ENCODE measurements at places on chromosomes 1 and 21. TPM values are rescaled to one million over a fixed set of nuclear protein-coding genes. Genes with fewer than 3 reads are reported as not detected.

Gene HSD3B1
- total RNA-seq = not detected

- H3K36me3 ChIP-seq = peaks cover 3% of the 10 kb centered on the region
- H3K4me3 ChIP-seq = no peak overlapping the region
- H3K27me3 ChIP-seq = no peaks in the 10 kb centered on the region
Measured at GRCh38 chr1:58660105-58660504, 39.8 kb downstream of the MYSM1 start.

- peaks cover 7% of the 10 kb centered on the region for H3K4me1 ChIP-seq
- no peaks in the 10 kb centered on the region for H3K27me3 ChIP-seq
- no peak overlapping the region for H3K27ac ChIP-seq
Measured at GRCh38 chr1:15489052-15489736, 13.3 kb downstream of the CELA2B start.

Gene LIN28A
- total RNA-seq = not detected

Gene CFHR4
- total RNA-seq = not detected

GRCh38 chr1:82538876-82539275 is 738.1 kb downstream of the ADGRL2 start:
- no peaks in the 10 kb centered on the region for H3K36me3 ChIP-seq
- no peaks in the 10 kb centered on the region for H3K4me1 ChIP-seq
- H3K27ac ChIP-seq = no peak overlapping the region
- H3K4me3 ChIP-seq = no peak overlapping the region
- no peak for DNase-seq

GRCh38 chr1:158813164-158813563 is 18.0 kb upstream of the MNDA start:
- H3K36me3 ChIP-seq = no peaks in the 10 kb centered on the region
- H3K4me1 ChIP-seq = peaks cover 3% of the 10 kb centered on the region
- H3K27ac ChIP-seq = no peak overlapping the region
- H3K4me3 ChIP-seq = no peak overlapping the region
- H3K27me3 ChIP-seq = peaks cover 26% of the 10 kb centered on the region
- no peak for DNase-seq

Gene NR1I3
- total RNA-seq = not detected

- H3K4me1 ChIP-seq = peaks cover 28% of the 10 kb centered on the region
- no peak for DNase-seq
- no peaks in the 10 kb centered on the region for H3K36me3 ChIP-seq
- no peaks in the 10 kb centered on the region for H3K27me3 ChIP-seq
Measured at GRCh38 chr1:76103034-76103433, 28.5 kb downstream of the ST6GALNAC3 start.

Gene DEPDC1
- 18.0 TPM for total RNA-seq

DNA sequence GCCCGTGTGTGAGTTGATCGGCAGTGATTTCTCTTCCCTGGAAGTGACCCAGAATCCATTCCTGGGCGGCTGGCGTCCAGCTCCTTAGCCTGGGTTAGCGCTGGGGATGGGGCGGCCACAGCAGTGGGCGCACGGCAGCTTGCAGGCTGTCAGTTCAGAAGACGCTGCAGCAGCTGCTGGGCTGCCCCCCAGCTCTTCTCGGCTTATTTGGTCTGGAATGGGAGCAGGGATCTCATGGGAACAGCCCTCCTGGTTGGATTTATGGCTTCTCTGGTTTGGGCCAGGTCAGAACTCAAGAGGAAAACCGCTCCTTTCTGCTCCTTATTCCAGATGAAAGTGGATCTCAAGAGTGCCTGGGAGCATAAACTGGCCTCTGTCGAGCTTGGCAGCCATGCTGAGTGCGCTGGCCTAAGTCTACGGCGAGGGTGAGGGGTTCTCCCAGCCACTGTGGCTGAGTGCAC is 148.2 kb downstream of the PRDM16 start:
- no peaks in the 10 kb centered on the region for H3K4me1 ChIP-seq
- H3K36me3 ChIP-seq = no peaks in the 10 kb centered on the region
- no peak for DNase-seq
- H3K27me3 ChIP-seq = no peaks in the 10 kb centered on the region
- H3K27ac ChIP-seq = no peak overlapping the region
- no peak overlapping the region for H3K4me3 ChIP-seq

- H3K4me3 ChIP-seq = no peak overlapping the region
- no peaks in the 10 kb centered on the region for H3K36me3 ChIP-seq
- DNase-seq = no peak
- no peak overlapping the region for H3K27ac ChIP-seq
- no peaks in the 10 kb centered on the region for H3K27me3 ChIP-seq
- H3K4me1 ChIP-seq = no peaks in the 10 kb centered on the region
Measured at GRCh38 chr1:24020025-24020424, 39.9 kb upstream of the SRSF10 start.

- no peak for DNase-seq
- H3K4me3 ChIP-seq = no peak overlapping the region
- H3K27me3 ChIP-seq = no peaks in the 10 kb centered on the region
- no peaks in the 10 kb centered on the region for H3K4me1 ChIP-seq
Measured at GRCh38 chr21:44526096-44526997, 13.6 kb downstream of the KRTAP10-1 start.

- H3K4me3 ChIP-seq = no peak overlapping the region
- peaks cover 8% of the 10 kb centered on the region for H3K36me3 ChIP-seq
- peaks cover 18% of the 10 kb centered on the region for H3K4me1 ChIP-seq
- no peaks in the 10 kb centered on the region for H3K27me3 ChIP-seq
Measured at GRCh38 chr1:179996099-179996498, 41.5 kb downstream of the CEP350 start.

Gene FCGR3A
- 0.38 TPM for total RNA-seq

Gene SPRR4
- not detected for total RNA-seq

All from activated T-cell treated with anti-CD3 and anti-CD28 coated beads, Interleukin-2, amount 50 U/mL, for 72 hours (primary cell).